ENCODE measurements at places on chromosomes 6 and 20.

- no peak for DNase-seq
These were observed 662.6 kb downstream of the RFPL4B start for GRCh38 chr6:113009682-113010081.

- no peak for DNase-seq
These were observed 437.1 kb downstream of the GRIK2 start for GRCh38 chr6:101830501-101831031.

DNA sequence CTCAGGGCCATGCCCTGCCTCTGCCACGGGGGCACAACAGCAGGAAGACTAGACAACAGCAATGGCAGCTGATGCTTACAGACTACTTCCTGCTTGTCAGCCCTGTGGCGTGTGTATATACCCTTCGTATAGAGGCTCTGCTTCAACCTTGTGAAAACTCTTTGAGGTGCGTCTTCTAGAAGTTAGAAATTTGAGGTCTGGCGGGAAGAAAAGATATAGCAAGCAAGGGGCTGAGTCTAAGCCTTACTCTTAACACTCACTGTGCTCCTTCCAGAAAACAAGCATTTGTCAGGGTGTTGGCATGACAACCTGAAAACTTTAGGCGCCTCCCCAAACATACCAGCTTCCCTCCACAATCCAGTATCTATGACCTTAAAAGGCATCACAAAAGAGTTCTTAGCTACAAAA is 33.3 kb downstream of the JPH2 start:
- DNase-seq, result no peak

- peak; percentile 85 for DNase-seq
These were observed 8.1 kb upstream of the DDR1 start for GRCh38 chr6:30876039-30876730.

GRCh38 chr20:49256261-49256660 is 21.6 kb downstream of the ZNFX1 start:
- DNase-seq, result no peak

DNA sequence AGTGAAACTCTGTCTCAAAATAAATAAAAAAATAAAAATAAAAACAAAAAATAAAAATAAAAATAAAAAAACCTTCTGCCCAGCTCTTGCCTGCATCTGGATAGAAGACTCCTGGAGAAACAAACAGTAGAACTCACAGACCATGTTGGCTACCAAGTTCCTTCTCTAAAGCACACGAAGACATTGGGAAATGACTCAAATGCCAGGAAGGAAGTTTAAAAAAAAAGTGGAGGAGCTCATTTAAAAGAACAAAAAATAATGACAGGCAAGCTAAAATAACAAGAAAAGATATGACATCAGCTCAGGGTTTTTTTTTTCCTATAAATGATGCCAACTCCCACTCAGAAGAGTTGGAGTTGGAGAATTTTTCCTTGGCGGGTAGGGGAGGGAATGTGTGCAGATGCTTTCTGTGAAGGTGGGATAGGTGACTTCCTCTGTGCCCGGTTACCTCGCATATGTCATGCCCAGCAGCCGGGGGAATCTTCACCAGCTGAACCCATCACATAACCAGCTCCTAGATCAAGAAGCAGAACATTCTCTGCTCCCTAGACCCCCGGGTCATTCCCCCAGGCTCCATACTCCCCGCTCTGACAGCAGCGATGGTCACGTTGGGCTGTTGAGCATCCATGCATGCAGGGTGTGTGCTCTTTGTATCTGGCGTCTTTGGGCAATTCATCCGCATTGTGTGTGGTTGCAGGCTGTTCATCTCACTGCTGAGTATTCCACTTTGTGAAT is 17.3 kb upstream of the CD93 start:
- DNase-seq, result no peak

DNA sequence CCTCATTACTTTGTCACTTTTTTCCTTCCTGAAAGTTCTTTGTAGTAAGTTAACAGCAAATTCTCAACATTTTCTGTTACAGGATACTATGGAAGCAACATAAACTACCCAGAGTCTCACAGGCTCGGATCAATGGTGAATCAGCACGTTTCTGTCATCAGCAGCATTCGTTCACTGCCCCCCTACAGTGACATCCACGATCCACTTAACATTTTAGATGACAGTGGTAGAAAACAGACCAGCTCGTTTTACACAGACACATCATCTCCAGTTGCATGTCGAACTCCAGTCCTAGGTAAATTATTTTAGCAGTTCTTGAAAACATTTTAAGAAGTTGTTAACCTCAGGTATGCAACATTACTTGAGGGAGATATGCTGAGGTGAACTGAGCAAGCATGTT is 51.6 kb downstream of the RFX6 start:
- no peak for DNase-seq

GRCh38 chr6:137950581-137950980 is 83.5 kb downstream of the TNFAIP3 start:
- no peak for DNase-seq

- no peak for DNase-seq
These were observed 115.4 kb downstream of the PFDN4 start for GRCh38 chr20:54323227-54323734.

DNA sequence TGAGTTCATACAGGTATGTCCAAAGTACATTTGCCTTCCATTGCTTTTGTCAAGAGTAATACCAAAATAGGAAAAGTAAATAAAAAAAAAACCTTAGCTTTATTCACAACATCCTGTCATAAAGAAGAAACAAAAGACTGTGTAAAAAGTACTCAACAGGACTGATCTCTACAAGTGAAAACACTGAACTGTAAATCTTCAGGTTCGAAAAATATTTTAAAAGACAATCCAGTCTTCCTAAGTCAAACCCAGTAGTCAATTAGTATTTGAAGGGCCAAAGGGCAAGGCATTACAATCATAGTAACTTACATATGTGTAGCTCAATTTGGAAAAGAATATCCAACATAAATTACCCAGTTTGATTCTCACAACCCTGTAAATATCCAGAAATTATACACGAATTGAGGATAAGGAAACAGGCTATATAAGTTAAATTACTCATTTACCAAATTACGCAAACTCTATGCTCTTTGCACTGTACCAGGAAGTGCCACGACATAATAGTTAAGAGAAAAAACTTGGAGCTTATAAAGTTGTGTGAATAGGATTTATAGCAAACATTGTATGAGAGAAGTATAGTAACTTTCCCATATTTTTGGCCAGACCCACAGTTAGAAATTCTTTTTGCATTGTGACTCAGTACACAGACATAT is 21.2 kb downstream of the PTPRK start:
- DNase-seq, result no peak

GRCh38 chr6:85706272-85706671 is 63.6 kb upstream of the SYNCRIP start:
- DNase-seq, result no peak

DNA sequence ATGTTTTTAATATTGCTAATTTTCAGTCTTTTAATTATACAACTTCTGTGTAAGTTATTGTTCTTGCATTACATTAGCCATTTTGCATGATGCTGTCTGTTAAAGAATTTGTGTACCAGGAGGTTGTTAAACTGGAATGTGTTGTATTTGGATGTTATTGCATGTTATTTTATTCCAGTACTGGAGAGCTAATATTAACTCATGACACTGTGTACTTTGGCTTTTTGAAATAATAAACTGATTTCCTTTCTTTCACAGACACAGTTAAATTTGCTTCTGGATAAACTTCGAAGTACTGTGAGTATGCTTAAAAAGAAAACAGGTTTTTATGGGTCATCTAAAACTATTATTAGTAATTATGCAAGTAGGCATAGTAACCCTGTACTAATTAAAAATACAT is 121.3 kb downstream of the MYO6 start:
- no peak for DNase-seq

DNA sequence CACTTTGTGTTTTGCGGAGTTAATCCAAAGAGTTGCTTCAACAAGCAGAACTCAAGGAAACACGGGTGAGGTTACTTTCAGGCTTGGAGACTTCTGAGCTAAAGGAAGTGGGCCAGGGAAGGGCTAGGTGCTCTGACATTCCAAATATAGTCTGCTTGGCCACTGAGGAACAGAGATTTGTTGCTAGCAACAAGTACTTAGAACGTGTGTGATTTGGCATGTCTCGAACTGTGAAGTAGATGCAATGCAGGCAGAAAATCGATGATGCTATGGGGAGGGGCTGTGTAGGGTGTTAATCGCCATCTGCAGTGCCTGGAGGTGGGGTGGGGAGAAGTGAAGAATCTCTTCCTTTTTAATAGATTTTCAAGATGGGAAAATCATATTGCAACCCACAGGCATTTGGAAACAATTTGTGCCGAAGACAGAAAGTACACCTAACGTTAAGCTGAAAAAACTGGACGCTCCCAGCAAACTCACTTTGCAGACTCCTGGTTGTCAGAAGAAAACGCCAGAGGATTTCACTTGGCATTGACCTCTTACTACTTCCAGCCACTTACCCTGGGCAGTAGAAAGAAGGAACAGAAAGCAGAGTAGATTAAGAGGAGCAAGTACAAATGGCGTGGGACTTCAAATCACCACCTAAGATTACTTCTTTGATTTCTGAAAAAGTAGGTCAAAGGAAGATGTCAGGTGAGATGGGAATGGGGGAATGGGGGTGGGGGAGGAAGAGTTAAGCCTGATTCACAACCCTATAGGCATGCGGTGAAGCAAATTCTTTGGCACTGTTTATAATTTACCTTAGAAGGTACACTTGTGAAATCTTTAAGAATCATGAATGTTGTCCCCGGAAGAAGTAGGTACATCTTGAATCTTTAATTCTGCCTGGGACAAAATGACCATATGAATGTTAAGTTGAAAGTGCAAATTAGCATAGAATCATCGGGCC is 314.1 kb downstream of the CD83 start:
- DNase-seq, result no peak

GRCh38 chr6:53484476-53485280 is 60.2 kb downstream of the GCLC start:
- peak; percentile 74 for DNase-seq

DNA sequence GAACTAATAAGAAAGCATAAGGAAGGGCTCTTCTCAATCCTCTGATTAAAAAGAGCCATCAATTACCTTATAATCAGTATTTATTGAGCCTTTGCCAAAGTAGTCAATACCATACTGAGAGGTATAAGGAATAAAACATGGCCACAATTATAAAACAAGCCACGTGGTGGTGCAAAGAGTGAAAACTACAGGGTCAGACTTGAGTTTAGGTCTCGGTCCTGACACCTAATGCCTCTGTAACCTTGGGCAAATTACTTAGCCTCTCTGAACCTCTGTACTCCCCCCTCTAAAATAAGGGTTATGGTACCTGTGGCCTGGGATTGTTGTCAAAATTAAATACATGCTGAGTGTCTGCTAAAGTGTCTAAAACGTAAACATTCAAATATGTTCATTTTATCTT is 11.8 kb downstream of the TRIM10 start:
- no peak for DNase-seq

DNA sequence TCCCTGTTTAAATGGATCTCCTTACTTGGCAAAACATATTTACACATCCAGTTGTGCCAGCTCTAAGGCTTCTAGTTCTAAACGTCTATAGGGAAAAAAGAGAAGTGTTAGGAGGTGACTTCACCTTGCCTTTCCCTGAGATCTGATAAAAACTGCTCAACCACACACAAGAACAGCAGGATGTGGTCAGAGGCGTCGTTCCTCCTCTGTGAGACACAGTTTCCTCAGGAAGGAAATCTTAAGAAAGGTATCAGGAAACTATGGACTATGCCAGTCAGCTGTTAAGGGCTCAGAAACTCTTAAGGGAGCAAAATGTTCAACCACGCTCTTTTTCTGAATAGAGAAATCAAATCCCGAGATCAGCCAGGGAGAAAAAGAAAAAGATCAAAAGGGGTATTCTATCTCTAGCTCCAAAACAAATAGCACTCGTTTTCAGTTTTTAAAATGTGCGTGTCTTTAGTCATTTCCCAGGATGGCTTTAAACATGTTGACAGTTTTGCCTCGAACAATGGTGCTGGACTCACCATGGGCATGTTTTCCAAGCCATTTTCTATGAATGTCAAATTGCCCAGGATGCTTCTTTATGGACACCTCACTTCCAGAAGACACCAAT is 154.5 kb downstream of the HACE1 start:
- no peak for DNase-seq

DNA sequence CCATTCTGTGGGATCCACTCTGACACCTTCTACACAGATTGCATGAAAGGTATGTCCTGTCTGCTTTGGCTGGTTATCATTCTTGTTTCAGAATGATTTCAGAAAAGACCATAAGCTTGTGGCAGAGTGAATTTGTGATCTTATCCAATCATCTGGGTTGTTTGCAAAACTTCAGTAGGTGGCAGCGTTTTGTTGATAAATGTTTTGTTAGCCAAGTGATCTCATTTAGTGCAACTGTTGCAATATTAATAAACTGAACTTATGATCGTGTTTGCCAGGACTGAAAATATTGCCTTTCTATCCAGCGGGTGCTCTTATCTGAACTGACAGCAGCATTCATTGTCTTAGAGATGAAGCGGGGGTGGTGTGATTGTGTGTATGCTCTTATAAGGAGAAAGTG is 613.2 kb upstream of the NOX3 start:
- no peak for DNase-seq

DNA sequence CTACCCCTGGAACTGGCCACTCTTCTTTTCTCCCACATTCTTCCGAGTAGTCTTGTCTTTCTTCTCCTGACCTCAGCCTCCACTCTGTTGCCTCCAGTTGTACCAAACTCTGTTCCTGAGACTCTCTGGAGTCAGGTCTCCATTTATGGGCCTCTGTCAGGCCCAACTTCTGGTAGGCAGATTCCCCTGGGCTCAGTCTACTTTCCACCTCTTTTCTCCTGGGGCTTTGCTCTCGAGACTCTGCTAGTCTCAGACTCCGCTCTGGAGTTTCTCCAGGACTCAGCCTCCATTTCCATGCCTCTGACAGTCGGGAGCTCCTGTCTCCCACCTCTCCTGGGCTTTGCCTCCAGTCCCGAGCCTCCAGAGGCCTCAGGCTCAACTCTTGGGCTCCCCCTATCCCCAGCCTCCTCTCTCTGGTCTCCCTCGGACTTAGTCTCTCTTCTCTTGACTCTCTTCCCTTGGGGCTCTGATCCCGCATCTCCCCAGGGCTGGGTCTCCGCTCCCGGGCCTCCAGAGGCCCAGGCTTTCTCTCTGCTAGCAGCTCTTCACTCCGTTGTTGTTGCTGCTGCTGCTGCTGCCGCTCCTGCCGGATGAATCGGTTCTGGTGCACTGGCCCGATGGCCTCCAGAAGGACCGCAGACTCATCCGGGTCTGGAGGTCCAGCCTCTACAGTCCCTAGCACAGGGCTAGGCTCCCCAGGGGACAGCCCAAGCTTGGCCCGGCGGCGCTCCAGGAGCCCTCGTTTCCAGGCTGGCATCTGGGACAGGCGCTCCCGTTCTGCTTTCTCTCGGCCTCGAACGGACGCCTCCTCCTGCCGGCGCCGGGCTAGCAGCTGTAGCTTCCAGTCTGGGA is 1.1 kb downstream of the PPP1R18 start:
- no peak for DNase-seq

GRCh38 chr6:148502083-148502772 is 159.6 kb downstream of the SASH1 start:
- DNase-seq, result peak; percentile 53

All from fibroblast of the conjunctiva (primary cell).